Adrenal gland (tissue), 19 donors: ENCODE measurements at places on chromosomes 2 and 18.

DNA sequence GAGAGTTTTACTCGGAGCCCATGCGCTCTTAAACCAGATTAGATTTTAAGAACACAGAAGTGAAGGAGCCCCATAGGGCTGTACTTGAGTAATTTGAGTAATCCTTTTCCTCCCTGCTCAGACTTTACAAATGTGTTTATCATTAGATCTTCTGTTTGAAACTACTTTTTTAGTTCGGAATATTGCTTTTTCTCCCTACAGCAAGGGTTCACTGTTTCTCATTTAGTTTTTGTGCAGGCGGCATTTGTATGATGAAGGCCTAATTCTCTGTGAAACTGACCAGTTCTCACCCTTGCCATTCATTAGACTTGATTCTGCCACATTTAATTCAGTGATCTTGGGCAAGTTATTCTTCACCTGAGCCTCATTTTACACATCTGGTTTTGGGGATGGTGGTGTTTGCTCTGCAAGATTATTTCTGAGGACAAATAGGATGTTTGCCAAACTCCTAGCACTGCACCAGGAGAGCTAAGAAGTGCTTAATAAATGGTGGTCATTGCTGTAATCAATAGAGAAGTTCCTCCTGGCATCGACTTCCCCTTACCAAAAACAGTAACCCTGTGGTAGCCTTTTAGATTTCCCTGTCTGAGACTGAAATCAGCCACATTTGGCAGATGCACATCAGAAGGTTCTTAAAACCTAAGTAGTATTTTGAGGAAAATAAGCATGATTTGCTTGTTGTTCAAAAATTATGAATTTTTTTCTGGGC lies 2.2 kb downstream of the B3GNT2 start:
- DNase-seq = no peak

GRCh38 chr2:46305187-46305586 lies 8.0 kb downstream of the EPAS1 start:
- DNase-seq = no peak

DNA sequence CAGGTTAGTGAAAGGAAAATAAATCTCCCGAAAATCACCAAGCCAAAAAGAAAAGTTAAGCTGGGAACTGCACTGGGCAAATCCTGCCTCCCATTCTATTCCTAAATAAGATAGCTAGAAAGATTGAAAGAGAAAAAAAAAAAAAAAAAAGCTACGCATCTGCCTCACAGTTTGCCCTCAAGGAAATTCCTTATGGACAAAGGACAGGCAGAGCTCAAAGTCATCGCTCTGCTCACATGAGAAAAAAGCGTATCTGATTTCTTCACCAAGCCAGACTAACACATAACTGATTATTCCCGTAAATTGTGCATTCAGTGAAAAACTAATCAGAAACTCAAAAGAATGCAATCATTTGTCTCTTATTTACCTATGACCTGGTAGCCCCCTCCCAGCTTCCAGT lies 50.0 kb downstream of the PUM2 start:
- no peak for DNase-seq

GRCh38 chr2:1169291-1169949 lies 218.8 kb downstream of the SNTG2 start:
- no peak for DNase-seq

DNA sequence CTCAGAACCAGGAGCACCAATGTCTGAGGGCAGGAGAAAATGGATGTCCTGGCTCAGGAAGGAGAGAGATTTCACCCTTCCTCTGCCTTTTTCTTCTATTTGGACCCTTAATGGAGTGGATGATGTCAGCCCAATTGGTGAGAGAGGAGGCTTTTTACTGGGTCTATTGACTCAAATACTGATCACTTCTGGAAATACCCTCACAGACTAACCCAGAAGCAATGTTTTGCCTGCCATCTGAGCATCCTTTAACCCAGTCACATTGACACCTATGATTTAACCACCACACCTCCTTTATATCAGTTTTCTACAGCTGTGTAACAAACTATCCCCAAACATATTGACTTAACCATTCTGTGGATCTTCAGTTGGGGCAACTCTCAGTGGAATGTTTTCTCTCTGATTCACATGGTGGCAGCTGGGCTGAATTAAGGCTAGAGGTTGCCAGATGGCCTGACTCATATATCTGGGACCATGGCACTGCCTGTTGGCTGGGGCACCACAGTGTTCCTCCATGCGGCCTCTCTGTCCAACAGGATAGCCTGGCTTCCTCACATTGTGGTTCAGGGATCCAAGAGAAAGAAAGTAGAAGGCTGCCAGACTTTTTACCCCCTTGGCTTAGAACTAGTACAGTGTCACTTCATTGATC lies 18.2 kb upstream of the MBOAT2 start:
- DNase-seq = no peak

- peak; percentile 87 for DNase-seq
Observed at GRCh38 chr2:66574701-66575624, 140.0 kb downstream of the MEIS1 start.

DNA sequence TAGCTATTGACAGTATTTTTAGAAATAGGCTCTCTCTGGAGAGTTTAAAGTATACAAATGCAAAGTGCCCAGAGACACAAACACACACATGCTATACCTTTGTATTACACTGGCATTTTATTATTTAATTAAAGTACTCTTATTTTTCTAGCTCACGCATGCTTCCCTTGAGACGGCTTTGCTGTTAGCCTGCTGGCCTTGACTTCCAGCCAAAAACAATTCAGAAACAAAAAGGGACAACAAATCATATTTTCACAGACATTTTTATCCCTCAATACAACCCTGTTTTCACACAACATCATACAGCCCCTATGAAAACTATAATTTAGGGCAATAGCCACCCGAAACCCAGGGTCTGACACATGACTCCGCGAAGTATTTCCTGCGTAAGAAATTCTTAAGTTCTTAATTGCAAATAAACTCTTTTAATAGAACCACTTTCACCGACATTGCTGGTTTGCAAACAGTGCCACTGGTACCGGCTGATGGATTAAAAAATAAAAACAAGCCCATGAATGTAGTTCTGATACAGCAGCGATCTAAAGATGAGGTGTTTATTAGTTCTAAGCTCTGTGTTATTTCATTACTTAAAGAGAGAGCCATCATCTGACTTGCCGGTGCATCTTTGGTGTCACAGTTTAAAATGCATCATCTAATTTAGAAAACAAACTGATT lies 185.1 kb downstream of the TCF4 start:
- no peak for DNase-seq

- no peak for DNase-seq
Observed at GRCh38 chr2:233832869-233833311, 21.4 kb downstream of the HJURP start.

- no peak for DNase-seq
Observed at GRCh38 chr2:137942037-137942832, 22.0 kb upstream of the HNMT start.

DNA sequence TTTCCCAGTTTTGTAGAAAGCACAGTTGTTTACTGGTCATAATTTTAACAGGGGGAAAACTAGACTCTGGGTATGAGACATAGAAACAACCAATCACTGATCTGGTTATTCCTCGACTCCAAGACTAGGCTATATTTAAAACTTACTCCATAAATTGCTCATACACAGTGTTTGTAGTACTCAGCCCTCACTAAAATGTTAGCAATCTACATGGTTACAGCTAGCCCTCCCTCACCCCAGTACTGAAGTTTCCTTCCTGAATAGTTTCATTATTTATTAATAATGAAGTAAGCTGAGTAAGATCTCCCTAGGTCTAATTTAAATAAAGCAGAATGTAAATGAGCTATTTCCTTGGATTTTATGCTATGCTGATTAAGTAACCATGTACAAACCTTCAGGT lies 275.1 kb downstream of the CDH20 start:
- DNase-seq = no peak

DNA sequence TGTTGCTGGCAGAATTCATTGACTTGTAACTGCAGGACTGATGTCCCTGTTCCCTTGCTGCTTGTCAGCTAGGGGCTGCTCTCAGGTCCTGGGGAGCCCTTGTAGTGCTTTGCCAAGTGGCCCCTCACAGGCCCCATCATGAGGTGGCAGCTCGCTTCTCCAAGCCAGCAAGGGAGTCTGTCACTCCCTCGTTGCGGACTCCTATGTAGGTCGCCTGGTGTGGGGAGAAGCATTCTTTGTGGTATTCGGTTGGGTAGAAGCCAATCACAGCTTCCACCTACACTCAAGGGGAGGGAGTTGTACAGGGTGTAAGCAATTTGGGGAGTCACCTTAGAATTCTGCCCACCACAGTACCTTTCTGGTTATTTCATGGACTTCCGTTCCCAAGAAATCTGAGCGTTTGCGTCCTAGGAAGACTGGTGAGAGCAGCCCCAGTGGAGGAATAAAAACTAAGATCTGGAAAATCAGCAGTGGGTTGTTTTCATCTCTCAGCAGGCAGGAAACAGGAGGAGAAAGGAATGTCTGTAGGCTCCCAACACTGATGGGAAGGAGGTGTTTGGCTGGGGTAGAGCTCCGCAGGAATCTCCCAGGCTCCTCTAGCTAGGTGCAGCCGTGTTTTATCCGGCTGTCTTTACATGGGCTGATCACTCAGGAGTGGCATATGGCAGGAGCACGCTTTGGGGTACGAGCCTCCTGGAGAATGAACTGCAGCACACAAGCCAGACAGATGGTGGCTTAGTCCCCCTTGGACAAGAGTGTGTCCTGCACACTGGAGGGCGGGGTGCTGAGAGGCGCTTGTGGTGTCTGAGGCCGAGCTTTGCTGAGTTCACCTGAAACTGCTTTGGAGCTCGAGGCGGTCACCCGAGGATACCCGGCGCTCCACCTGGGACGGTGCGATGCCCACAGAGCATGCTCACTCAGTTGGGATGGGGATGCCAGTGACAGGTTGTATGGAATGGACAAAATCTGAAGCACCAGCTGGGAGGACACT lies 58.3 kb downstream of the LDLRAD4 start:
- no peak for DNase-seq

- no peak for DNase-seq
Observed at GRCh38 chr18:59067873-59068272, 71.8 kb upstream of the SEC11C start.

GRCh38 chr18:6626457-6626856 lies 103.1 kb upstream of the ARHGAP28 start:
- DNase-seq = no peak

DNA sequence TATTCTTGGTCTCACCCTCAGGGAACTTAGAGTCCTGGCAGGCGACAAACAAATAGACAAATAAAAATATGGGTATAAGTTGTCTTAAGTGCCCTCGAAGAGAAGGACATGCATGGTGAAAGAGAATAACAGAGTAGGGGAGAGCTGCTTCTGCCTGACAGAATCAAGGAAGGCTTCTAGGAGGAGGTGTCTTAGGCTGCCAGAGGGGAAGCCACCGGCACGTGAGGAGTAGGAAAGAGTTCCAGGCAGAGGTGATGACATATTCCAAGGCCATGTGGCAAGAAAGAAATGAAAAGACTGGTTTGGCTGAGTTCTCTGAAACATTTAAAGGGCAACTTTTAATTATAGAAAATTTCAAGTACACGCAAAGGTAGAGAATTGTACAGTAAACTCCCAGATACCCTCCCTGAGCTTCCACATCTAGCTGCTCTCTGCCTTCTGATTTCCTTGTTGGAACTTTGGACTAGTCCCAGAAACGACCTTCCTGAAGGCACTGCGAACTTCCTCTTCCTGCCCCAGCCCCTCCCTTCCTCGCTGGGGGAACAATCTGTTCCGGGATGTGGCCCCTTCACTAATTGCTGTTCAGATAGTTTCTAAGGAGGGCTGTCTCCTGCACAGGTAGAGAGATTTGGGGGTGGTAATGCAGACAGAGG lies 91.7 kb downstream of the DYSF start:
- DNase-seq = peak; percentile 61

GRCh38 chr2:237171396-237171795 lies 85.7 kb downstream of the COPS8 start:
- peak; percentile 27 for DNase-seq
